ENCODE measurements at places on chromosomes 4 and X.

DNA sequence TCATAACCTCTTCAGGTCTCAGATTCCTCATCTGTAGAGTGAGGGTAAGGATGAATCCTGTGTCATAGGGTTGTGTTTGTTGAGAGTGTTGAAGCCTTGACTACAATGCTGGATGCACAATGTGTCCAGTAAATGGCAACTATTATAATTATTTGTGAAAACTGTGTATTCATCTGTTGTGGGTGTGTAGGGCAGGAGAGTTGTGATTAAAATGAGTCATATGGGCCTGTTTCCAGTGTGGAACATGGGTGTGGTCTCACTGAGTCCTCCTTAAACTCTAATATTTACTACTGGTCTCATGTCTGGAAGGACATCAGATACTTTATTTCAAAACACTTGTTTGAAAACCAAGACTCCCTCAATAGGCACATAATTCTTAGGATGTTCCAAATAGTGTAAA, 208.5 kb upstream of the CASK start:
- no peak for DNase-seq

- no peak for DNase-seq
Observed at GRCh38 chrX:134636851-134637250, 21.4 kb downstream of the PLAC1 start.

- no peak for DNase-seq
Observed at GRCh38 chr4:175435381-175435783, 376.7 kb downstream of the GPM6A start.

GRCh38 chrX:121365572-121366161, 318.3 kb downstream of the GLUD2 start:
- no peak for DNase-seq

- peak; percentile 31 for DNase-seq
Observed at GRCh38 chrX:64894454-64895038, 81.7 kb downstream of the ZC4H2 start.

GRCh38 chrX:111520506-111520905, 9.1 kb downstream of the SERTM2 start:
- DNase-seq, result no peak

- peak; percentile 7 for DNase-seq
Observed at GRCh38 chr4:100421361-100421978, 96.4 kb downstream of the EMCN start.

DNA sequence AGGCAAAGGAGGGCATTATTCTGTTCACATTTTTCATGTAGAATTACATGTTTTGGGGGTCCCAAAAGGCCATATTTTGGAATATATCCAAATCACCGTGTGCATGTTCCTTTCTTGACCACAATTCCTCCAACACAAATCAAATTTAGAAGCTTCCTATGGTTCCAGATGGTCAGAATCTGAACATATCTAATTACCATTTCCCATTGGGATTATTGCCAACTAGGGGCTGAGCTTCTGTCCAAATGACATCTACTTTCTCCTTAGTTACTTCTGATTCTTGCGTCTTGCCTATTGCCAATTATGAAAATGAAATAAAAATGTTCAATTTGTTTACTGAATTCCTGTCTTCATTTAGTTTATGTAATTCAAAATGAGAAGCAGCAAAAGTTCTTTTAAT, 163.7 kb downstream of the CPE start:
- DNase-seq, result no peak

GRCh38 chr4:76813070-76813469, 84.9 kb downstream of the SOWAHB start:
- no peak for DNase-seq

GRCh38 chr4:125306533-125306932, 8.2 kb upstream of the FAT4 start:
- DNase-seq, result no peak

DNA sequence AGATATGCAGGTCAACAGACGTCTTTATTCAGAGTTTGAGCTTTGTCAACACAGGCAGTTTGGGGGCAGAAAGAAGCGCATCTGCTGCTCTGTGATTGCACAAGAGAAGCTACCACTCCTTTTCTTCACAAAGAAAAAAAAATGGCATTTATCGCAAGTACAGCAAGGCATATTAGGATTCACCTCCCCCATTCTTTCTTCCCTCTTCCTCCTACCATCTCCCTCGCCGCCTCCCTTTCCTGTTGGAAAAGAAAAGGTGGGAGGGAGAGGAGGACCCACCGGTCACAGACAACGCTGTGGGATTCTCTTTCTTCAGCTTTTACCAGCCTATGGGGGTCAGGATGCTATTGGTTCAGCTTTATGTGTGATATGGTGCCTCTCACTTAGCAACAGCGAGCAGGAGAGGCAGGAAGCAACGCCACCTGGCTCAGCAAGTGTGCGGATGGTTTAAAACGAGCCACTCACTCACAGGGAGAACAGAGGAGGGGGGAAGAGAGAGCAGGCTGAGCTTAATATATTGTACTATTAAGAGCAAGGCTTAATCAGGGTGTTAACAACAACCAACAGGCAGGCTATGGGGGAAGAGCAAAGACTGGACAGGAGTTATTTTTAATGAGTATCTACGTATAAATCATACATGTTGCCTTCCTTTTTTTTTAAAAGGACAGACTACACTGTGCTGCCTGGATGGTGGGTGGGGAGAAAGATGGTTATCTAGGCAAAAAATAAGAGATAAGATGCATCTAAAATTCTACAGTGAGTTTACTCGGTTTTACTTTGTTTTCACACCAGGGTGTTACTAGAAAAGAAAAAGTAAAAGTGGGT, 104.7 kb downstream of the MAML3 start:
- peak; percentile 44 for DNase-seq

DNA sequence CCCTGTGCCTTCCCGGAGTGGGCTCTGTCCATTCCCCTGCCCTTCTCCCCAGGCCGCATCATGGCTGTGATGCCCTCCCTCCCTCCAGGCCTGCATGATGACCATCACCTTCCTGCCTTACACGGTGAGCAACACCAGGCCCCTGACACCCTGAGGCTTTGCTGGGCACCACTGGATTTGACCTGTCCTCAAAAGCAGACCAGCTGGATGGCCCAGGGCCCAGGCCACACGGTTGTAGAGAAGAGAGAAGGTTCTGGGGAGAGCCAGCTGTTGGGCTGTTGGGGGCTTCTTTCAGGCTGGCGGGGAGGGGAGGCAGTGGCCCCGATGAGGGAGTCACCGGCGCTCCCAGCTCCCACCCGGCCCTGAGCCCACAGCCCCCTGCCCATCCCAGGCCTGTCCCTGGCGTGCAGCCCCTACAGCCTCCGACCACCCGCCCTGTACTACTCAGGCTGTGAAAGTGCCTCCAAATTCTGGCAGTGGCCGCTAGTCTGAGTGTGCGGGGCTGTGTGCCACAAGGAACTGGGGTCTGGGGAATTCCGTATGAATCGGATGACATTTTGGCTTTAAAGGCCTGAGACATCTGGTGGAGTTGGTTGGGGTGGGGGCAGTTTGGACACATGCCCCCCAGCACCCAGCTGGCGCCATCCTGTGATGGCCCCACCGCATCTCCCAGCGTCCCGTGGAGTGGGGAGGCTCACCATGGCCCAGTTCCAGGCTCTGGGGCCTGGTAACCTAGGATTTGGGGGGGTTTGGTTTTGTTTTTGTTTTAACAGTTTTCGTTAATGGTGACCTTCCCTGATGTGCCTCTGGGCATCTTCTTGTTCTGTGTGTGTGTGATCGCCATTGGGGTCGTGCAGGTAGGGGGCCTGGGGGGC, 19.6 kb downstream of the TMEM175 start:
- no peak for DNase-seq

- no peak for DNase-seq
Observed at GRCh38 chrX:116499780-116500179, 37.0 kb upstream of the CT83 start.

DNA sequence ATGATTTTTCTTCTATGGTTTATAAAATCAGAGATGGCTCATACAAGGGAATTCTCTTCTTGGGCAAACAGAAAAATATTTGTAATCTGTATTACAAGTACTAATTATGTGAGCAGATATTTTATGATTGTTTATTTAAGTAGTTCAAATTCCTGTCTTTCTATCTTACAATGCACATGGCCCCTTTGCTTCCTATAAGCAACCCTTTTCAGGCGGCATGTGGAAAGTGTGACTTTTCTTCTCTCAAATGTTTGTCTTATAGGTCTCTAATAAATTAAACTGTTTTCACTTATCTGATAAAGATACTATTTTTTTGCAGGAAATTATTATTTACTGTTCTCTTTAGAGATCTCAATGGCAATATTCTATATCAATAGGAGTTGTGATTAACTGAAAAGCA, 259.3 kb upstream of the MAGEB18 start:
- DNase-seq, result no peak

- DNase-seq, result no peak
Observed at GRCh38 chr4:10346023-10346422, 111.2 kb downstream of the ZNF518B start.

GRCh38 chr4:174222266-174222872, 61.1 kb downstream of the FBXO8 start:
- DNase-seq, result peak; percentile 36

GRCh38 chrX:95945528-95945927, 739.1 kb upstream of the DIAPH2 start:
- no peak for DNase-seq

- DNase-seq, result no peak
Observed at GRCh38 chrX:139203651-139204570, 326.6 kb upstream of the F9 start.

GRCh38 chrX:9789555-9789954, 3.3 kb downstream of the SHROOM2 start:
- DNase-seq, result no peak

DNA sequence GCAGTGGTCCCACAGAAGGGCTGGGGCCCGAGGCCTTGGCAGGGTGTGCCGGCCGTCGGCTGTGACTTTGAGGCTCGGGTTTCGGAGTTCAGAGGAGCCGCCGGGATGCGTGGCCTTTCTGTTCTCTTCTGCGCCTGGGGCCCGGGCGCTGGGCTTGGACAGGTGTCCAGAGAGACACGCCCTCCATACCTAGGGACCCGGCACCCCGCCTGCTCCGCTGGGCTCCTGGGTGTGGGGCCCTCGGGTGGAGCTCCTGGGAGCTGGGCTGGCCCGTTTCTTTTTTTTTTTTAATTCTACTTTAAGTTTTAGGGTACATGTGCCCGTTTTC, 11.3 kb downstream of the FGFRL1 start:
- DNase-seq, result no peak

DNA sequence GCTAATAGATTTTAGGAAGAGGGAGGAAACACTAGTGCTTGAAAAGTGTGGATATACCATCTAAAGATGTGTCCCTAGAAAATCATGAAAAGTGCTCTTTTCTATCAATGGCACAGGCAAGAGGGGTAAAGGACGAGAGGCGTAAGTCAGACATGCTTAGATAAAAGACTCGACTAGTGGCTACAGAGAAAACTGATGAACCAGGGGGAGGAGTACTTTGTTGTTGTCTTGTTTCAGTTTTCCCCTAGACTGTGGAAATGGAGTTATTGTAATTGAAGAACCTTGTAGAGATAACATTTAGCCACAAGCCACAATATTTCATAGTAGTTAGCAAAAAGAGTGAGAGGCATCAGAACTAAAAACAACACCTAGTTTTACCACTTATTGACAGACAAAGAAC, 21.4 kb downstream of the GALNTL6 start:
- no peak for DNase-seq

DNA sequence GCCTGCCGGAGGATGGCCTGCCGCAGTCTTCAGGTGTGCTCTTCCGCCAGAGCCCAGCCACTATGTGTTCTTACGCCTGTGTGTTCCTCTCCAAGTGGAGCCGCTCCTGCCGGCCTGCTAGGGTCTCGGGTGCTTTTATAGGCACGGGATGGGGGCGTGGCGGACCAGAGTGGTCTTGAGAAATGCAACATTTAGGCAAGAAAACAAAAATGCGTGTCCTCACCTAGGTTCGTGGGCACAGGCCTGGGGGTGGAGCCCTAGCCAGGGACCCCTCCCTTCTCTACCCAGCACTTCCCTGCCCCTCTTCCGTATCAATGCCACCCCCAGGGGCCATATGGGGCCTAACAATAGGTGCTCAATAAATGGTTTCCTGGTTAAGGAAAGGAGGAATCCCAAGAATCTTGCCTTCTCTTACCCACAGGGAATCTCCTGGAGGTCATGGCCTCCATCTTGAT, 34.4 kb upstream of the LRBA start:
- DNase-seq, result no peak

- no peak for DNase-seq
Observed at GRCh38 chr4:97845758-97846157, 297.5 kb downstream of the STPG2 start.

GRCh38 chrX:153669174-153669890, 4.3 kb downstream of the PNCK start:
- peak; percentile 40 for DNase-seq

GRCh38 chr4:101040776-101041175, 306.6 kb downstream of the PPP3CA start:
- DNase-seq, result no peak

DNA sequence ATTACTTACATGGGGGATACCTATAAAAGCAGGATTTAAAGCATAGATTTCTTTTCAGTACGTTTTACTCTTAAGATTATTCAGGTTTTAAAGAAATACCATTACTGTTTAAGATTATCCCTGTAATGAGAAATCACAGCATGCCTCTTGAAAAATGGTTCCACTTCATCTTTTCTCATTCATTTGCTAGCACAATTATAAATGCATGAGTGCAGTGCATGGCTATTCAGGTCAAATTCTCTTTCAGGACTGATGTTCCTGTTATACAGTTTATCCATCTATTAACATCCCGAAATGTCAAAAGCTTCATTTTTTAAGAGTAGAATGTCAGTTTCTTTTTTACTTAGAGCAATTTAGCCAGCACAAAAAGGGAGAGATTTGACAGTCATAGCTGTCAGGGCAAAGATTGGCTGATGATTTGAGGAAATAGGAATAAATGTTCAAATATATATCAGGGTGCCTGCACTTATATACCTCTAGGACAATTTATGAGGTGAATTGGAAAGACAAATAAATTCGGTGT, 135.2 kb downstream of the ADGRL3 start:
- DNase-seq, result no peak

DNA sequence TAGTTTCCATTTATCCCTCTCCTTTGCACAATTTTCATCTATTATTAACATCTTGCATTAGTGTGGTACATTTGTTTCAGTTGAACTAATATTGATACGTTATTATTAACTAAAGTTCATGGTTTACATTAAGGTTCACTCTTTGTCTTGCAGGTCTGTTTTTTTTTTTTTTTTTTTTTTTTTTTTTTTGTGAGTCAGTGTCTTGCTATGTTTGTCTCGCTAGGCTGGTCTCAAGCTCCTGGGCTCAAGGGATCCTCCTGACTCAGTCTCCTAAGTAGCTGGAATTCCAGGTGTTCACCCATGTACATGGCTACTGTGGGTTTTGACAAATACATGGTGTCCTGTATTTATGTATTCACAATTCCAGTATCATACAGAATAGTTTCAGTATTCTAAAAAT, 6.8 kb downstream of the TBC1D19 start:
- DNase-seq, result no peak

- DNase-seq, result no peak
Observed at GRCh38 chr4:173680278-173680677, 150.2 kb upstream of the HAND2 start.

Measured in CD4-positive, alpha-beta T cell treated with Interleukin-12 subunit alpha and Interleukin-12 subunit beta, for 1 hour (primary cell).